Cardiac muscle cell (in vitro differentiated cells and primary cell): ENCODE measurements at places on chromosomes 7 and 10. TPM values are rescaled to one million over a fixed set of nuclear protein-coding genes. Genes with fewer than 3 reads are reported as not detected.

SPDYE9 gene
- not detected in 2 replicates for total RNA-seq

GRCh38 chr7:2726316-2727018 lies 38.5 kb downstream of the AMZ1 start:
- no peak for DNase-seq

DNA sequence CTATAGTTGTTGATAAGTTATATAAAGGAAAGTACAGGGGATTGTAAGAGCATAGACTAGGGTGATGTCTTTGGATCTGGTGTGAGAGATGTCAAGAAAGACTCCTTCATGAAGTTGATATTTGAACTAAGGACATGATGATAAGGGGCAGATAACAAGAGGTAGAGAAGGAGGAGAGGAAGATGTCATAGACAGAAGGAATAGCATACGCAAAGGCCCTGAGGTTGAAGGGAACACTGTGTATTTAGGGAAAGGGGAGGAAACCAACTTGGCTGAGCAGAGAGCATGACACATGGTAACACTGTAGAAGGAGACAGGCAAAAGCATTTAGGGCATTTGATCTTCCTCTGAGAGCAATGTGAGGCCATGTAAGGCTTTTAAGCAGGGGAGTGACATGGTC lies 170.8 kb downstream of the CHN2 start:
- DNase-seq, result no peak

MMP21 gene
- total RNA-seq, result 0.32 TPM in 1 of 2 replicates, not detected in the other

GRCh38 chr7:42720991-42721796 lies 190.7 kb downstream of the C7orf25 start:
- DNase-seq, result peak; percentile 6
